ENCODE measurements at places on chromosomes 6 and 20. TPM values are rescaled to one million over a fixed set of nuclear protein-coding genes. Genes with fewer than 3 reads are reported as not detected.
A peak's percentile ranks its signal among the peaks of the same experiment; 100 is the strongest.

DNA sequence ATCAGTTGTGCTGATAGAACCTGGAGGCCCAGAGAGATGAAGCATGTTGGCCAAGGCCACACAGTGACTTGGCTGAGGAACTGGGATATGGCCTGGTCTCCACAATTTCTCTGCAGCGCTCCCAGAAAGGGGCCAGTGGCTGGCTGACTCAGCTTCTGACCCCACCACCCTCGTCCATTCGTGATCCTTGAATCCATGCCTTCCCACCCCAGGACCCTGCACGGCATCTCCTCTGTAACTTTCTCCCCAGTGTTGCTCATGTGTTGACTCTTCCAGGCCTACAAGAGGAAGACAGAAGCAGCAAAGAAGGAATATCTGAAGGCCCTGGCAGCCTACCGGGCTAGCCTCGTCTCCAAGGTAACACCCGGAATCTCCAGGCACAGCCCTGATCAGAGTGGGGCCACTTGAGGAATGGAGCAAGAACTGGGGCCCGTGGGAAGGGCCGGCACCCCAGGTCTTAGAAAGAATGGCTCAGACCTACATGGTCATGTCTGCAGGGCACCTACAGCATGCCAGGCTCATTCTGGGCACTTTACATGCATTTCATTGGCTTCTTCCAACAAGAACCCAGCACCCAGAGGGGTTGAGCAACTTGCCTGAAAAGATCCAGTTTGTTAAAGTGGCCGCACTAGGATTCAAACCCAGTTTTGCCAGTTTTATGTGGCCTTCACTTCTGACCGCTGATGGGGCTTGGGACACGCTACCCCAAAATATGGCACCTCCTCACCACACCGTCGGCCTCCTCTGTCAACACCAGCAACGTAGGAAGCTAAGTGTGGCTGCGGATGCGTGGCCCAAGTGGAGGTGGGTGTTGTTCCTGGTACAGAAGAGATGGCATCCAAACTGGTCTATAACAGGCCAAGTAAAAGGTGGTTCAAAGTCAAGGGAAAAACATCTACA lies 122.2 kb downstream of the JPH2 start:
- H3K27me3 ChIP-seq: no peaks in the 10 kb centered on the region
- H3K36me3 ChIP-seq: no peaks in the 10 kb centered on the region
- H3K4me3 ChIP-seq: no peak overlapping the region

GRCh38 chr20:61123751-61124368 lies 128.2 kb upstream of the CDH4 start:
- DNase-seq: no peak
- H3K4me1 ChIP-seq: no peaks in the 10 kb centered on the region
- no peaks in the 10 kb centered on the region for H3K36me3 ChIP-seq
- H3K27me3 ChIP-seq: no peaks in the 10 kb centered on the region
- no peak overlapping the region for H3K27ac ChIP-seq

DNA sequence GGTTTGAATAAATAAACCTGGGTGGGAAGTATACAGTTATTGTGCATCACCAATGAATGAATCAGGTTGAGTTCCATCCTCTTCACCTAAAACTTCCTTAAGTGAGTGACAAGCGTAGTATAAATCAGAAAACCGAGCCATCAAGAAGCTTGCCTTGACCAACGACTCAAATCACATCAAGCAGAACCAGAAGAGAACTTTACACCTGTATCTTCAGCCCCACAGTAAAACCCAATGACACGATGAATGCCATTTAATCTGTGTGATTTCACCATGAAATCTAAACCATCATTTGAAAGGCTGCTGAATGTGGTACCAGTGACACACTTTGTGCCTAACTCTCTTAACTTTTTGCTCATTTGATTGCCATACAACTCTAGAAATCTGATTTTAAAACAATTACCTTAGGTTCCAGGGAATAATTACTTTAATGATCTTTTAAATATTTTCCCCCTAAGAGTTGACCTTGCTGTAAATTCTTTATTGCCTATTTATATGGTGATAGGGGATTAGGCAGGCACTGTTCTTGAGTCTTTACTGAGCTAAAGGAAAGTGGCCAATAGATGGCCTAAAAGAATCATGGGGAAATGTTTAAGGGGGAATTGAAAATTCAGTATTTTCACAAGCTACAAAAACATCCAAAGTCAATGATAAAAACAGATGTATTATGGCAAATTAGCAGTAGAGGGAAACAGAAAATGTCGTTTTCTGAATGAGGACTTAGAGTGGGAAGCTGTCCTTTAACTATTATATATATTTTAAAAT lies 152.0 kb upstream of the EYA4 start:
- H3K4me1 ChIP-seq: no peaks in the 10 kb centered on the region
- no peak overlapping the region for H3K27ac ChIP-seq
- H3K27me3 ChIP-seq: no peaks in the 10 kb centered on the region
- DNase-seq: no peak
- no peak overlapping the region for H3K4me3 ChIP-seq
- no peaks in the 10 kb centered on the region for H3K36me3 ChIP-seq

DNA sequence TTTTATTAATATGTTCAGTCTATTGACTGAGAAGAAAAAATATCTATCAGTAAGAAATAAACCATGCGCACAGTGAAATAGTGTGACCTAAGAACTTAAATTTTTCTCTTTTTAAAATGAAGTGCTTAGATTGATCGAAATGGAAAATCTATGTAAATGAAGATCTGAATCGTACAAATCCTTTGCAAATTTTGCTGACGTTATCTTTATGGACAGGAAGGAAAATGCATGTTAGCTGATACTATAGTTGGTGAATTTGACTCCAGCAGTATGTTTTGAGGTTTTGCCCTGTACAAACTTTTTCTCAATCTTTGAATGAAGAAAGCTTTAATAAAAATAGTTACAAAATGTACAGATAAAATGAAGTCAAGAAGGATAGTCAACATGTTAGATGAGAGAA lies 82.9 kb downstream of the NRN1 start:
- H3K4me1 ChIP-seq: no peaks in the 10 kb centered on the region
- no peak for DNase-seq
- no peak overlapping the region for H3K4me3 ChIP-seq

DNA sequence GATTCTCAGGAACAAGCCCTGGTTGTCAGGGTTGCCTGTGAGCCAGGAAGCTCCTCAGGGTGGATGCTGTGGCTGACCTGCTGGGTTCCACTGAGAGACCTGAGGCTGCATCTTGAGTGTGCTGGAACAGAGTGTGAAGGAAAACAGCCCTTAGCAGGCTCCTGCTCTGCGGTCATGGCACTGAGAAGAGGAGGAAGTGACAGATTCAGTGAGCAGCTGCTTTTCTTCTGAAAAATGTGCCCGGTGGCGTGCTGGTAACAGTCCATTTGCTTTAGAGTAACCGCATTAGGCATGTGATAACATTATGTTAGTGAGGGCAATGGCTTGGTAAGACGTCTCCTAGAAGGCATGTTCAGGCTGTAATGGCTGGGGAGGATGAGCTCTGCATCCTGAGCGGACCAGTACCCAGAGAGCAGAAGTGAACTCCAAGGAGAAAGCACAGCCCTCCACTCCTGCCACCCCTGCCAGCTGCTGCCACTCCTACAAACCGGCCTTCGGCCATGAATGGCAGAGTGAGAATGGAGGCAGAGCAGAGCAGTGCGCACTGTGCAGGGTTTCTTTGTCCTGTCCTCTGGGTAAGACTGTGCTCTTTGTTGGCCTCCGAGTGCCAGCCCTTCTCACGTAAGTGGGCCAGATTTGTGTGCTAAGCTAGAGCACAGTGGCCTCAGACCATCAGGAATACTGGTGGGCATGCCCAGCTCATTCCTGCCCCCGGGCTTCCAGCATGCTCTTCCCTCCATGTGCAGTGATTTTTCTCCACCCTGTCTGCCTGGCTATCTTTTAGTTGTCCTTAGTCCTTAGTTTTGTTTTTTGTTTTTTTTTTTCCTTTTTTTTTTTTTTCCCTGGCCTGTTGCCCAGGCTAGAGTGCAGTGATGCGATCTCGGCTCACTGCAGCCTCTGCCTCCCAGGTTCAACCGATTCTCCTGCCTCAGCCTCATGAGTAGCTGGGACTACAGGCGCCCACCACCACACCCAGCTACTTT lies 98.1 kb upstream of the VSTM2L start:
- H3K27ac ChIP-seq: peak overlapping the region; percentile 33
- peaks cover 8% of the 10 kb centered on the region for H3K36me3 ChIP-seq
- H3K4me1 ChIP-seq: no peaks in the 10 kb centered on the region
- H3K27me3 ChIP-seq: no peaks in the 10 kb centered on the region
- H3K4me3 ChIP-seq: no peak overlapping the region

GRCh38 chr6:136011475-136011874 lies 160.0 kb downstream of the PDE7B start:
- H3K4me1 ChIP-seq: no peaks in the 10 kb centered on the region
- DNase-seq: no peak
- no peaks in the 10 kb centered on the region for H3K27me3 ChIP-seq
- H3K4me3 ChIP-seq: no peak overlapping the region
- no peak overlapping the region for H3K27ac ChIP-seq
- no peaks in the 10 kb centered on the region for H3K36me3 ChIP-seq

The DZANK1 gene
- 1.8 TPM for polyA plus RNA-seq

The KCNQ5 gene
- polyA plus RNA-seq: 0.92 TPM

Measured in small intestine (tissue), 16 donors.